ENCODE measurements at places on chromosomes 6 and 20. TPM values are rescaled to one million over a fixed set of nuclear protein-coding genes. Genes with fewer than 3 reads are reported as not detected.

GRCh38 chr6:166467436-166468000 is 84.8 kb upstream of the MPC1 start:
- DNase-seq = no peak

Gene LPA
- total RNA-seq = not detected

DNA sequence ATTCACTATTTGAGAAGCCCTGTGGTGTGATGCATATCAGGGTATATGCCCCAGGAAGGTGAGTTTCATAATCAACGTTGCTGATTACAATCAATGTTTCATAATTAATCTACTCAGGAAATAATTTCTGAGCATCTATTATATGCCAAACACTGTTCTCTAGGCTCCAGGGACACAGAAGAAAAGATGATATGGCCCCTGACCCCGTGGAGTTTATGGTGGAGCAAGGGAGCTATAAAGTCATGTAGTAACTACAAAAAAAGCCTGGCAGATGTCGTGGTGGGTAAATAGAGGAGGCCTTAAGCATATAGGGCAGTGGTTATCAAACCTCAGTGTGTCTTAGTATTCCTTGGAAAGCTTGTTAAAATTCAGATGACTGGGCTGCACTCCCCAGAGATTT is 40.1 kb upstream of the BCAS1 start:
- DNase-seq = no peak

DNA sequence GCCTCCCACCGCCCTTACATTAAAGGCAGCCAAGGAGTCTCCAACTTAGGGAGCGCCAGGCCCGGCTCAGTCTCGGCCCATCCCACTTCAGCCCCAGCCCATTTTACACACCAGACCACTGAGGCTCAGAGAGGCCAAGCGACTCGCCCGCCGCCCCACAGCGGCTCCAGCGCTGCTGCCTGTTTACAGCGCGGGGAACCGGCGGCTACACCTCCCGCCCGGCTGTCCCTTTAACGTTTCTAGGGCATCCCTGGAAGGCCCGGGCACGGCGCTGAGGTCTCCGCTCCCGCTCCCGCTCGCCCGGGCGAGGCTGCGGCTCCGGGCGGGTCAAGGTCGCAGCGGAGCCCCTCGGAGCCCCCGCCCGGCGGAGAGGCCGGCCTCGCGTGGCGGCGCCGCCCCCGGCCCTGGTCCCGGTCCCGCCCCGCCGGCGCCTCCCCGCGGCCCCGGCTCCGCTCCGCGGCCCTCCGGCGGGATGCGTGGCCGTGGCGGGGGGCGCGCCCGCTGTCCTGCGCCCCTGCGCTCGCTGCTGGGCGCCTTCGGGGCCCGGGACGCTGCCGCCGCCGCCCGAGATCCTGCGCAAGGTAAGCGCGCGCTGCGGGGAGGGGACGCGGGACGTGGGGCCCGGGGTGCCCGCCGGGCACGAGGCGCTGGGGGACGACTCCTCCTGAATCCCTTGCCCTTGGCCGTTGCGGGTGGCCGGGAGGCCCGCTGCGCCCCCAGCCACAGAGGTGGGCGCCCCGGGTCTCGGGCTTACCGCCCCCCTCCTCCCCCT is 27.1 kb upstream of the PHACTR3 start:
- DNase-seq = no peak

DNA sequence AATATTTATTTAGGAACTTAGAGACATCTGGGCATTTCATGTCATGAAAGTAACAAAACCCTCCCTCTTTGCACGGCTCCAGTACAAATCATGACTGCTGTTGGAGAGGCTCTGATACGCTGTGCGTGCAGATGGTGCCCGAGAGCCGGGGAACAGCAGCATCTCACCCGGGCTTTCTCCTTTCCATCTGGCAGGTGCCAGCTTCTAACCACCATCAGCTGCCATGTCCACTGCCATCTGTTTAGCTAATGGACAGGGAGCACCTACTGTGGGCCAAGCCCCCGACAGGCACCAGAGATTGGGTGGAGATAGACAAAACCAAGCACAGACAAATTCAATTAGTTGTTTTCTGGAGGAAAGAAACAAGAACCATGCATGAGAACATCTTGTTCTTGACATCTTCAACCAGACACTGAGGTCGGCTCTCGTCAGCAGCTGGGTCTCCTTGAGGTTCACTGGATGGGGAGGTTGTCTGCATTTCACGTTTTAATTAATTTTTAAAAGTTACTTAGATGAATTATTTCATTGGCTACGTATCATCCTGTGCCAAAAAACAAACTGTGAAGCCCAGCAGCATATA is 323.7 kb downstream of the THBS2 start:
- peak; percentile 23 for DNase-seq

- no peak for DNase-seq
Observed at GRCh38 chr20:35839904-35840303, 68.1 kb downstream of the PHF20 start.

DNA sequence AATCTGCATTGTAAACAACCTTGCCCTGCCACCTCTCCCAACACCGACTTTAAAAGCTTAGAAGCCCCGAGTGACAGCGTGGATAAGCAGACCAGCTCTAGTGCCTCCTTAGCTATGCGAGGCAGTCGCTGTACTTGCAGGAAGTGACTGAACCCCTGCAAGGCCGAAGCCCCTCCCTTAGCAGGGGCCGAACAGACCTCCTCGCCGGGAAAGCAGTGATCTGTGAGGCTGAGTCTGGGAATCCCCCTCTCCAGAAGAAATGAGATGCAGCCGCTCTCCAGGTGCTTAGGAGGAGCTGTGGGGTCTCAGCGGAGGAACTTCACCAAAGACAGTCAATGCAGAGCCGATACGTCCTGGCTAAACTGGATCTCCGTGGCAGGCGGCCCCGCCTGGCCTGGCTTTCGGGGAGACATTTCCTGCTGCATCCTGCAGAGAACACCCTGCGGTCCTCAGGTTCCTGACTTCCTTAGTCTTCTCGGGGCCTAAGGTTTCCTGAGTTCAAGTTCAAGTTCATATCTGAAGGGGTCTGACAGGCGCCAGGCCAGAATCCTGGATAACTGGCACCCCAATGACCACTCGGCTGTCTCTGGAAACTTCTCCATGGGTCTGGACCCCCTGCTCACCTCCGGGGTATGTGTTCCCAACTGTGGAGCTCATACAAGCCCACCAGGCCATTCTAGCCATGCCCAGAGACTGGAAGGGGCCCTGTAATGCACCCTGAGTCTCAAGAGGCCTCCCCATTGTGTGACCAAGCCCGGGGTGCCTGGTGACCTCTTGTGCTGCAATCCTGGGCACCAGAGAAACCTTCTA is 20.4 kb upstream of the FRMD1 start:
- DNase-seq = no peak

- DNase-seq = no peak
Observed at GRCh38 chr6:168171673-168172353, 92.8 kb upstream of the FRMD1 start.

Gene TFAP2D
- total RNA-seq = not detected

DNA sequence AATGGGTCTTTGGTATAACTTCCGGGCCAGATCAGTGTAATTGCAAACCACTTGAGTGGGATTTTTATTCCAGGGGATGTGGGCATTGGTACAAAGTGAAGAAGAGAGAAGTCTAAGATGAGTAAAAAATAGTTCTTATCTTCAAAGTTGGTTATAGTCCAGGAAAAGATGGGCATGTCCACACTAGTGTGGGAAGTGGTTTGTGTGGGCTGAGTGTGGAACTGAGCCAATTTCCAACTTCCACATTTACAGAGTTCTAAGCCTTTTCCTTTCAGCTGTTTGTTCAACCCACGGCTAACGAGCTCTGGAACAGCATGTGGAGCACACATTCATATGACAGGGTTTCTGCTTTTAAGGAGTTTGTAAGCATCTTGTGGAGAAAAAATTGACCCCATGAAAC is 72.3 kb upstream of the IFNGR1 start:
- DNase-seq = peak; percentile 43

GRCh38 chr20:21322083-21322710 is 19.1 kb downstream of the XRN2 start:
- DNase-seq = no peak

- no peak for DNase-seq
Observed at GRCh38 chr20:64209148-64209547, 44.9 kb downstream of the MYT1 start.

Gene LST1
- total RNA-seq = 42.6 TPM

DNA sequence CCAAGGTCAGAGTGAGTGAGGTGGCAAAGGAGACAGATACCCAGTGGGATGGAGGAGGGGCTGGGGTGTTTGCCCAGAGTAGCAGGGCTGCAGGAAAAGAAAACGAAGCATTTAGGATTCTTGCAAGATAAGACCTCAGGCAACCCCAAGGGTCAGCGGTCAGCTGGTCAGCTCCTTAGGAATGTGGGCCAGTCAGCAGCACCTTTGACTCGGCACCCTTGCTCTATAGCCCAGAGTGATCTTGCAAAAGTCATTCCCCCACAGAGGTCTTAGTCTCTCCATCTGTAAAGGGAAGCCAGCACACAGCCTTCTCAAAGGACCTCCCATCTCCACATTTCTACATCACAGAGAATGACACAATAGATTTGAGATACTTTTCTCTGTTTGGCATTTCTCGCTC is 56.7 kb downstream of the VEGFA start:
- no peak for DNase-seq

- no peak for DNase-seq
Observed at GRCh38 chr6:166450167-166450873, 67.6 kb upstream of the MPC1 start.

Gene DEFB124
- total RNA-seq = not detected

DNA sequence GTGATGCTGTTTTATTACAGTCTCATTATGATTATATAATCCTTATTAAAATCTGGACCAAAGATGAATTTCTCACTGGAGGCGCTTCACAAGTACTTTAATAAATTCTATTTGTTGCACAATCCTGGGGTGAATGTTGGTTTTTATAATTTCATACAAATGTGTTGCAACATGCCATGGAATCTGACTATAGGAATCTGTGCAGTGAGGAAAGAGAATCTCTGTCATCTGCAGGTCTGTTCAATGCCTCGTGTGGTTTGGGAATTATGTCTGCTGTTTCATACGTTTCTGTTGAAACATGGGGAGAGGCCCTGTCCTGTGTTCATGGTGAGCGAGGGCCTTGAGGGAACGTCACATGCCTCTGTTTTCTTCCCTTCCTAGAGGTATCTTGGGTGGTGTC is 277.3 kb downstream of the CDH4 start:
- no peak for DNase-seq

Gene SLA2
- 59.6 TPM for total RNA-seq

- DNase-seq = no peak
Observed at GRCh38 chr20:62595069-62595468, 47.2 kb upstream of the SLCO4A1 start.

DNA sequence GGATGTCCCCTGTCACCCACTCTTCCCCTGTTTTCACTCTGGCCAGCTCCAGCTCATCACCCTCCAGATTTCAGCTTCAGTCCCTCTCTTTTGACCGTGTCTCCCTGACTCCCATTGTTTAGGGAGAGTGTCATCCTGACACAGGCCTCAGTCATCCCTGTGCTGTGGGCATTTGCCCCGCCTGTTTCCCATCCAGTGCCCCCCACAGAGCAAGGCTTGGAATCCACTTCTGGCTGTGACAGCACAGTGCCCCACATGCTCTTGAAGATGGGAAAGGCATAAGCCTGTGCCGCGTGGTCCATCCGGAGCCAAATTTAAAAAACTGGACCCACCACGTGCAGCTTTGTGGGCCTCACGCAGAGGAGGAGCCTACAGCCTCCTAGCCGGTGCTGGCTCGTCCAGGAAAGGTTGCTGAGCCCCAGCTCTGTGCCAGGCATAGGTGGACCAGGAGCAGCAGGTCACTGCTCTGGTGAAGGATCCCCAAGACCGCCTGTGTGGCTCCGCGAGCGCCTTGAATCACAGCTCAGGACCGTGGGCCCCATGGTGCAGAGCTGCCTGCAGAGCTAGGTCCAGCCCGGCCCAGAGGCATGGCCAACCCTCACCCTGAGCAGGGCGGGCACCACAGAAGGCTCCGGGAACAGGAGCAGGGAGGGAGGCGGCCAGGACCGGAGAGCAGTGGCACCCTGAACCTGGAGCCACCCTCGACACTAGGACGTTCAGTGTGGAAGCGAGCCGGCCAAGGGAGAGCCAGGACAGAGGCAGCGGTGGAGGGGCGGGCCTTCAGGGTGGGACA is 172.8 kb downstream of the CDH4 start:
- DNase-seq = no peak

Gene SPATS1
- total RNA-seq = not detected

Gene PPP1R3G
- total RNA-seq = 0.05 TPM

DNA sequence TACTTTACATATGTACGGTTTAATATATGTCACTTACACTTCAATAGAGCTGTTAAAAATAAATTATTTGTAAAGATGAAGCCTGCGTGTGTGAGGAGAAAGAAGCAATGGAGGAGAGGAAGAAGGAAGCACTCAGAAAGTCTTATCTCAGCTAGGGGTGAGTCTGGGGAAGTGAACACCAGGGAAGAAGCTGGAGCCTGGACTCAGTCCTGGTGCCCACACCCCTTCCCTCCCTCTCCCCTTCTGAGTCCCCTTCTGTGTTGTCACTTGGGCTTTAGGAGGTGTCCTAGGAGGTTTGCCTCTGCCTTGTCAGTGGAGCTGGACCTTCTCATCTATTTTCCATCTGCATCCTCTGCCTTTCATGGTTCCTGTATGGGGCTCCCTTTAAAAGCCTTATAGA is 1.9 kb downstream of the SIRPB2 start:
- DNase-seq = peak; percentile 47

DNA sequence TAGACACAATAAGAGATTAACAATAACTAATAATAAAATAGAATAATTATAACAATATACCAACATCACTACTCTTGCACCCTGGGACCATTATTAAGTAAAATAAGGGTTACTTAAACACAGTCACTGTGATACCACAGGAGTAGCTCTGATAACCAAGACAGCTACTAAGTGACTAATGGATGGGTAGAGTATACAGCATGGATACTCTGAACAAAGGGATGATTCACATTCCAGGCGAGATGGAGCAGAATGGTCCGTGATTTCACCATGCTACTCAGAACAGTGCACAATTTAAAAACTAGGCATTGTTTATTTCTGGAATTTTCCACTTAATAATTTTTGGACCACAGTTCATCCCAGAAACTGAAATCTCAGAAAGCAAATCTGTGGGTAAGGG is 80.0 kb upstream of the FUT9 start:
- no peak for DNase-seq

DNA sequence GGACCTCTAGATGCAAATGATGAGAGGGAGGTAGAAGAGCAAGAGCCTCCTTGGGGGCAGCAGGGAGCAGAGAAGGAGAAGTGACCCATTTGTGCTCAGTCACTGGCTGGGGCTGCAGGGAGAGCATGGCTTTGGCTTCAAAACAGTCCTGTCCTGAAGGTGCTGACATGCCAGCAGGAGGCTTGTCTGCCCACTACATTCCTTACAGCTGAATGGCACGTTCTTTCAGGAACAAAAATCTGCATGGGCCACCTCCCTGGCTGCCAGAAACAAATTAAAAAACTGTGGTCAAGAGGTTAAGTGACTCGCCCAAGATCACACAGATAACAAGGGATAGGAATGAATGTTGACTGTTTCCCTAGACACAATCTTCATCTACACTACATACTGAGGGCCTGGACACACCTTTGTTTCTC is 188.8 kb downstream of the HIVEP2 start:
- no peak for DNase-seq

- no peak for DNase-seq
Observed at GRCh38 chr6:111663692-111664564, 58.2 kb upstream of the TRAF3IP2 start.

Gene OPRM1
- not detected for total RNA-seq

Measured in activated CD4-positive, alpha-beta T cell treated with anti-CD3 and anti-CD28 coated beads, Interleukin-2, amount 10 ng/mL, durations not matched to agents 24 days and 14 days (primary cell).